ENCODE measurements at places on chromosomes 12 and 14.

DNA sequence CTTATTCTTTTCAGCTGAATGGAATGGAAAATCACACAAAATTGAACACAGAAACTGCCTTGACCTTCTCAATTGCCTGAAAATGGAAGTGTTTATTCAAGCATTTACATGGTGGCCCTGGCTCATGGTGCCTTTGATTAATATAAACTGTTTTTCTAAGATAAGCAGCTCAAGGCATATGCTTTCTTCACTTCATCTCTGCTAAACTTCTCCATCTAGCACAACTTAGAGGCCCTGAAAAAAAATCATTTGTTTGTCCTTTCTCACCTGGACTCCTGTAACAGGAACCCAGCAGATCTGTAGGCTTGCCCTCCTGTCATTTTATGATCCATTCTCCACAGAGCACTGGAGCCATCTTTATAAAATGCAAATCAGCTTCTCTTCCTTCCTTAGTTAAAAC lies 117.5 kb upstream of the KRR1 start:
- DNase-seq = no peak

- no peak for DNase-seq
Observed at GRCh38 chr14:84988357-84988756, 541.6 kb upstream of the FLRT2 start.

DNA sequence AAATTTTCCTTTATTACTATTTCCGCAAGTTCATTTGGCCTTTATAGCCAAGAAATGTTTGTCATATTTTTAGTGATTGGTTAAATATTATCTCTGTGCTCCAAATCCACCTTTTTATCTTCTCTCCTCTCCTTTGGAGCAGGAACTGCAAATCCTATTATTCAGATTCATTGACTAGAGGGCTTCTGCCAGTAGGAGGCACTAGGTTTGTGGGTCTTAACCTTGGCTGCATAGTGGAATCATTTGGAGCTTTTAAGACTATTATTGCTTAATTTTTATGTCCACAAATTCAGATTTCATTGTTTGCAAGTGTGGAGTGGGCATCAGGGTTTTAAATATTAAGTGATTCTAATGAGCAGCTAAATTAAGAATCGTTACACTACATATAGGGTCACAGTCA lies 75.3 kb upstream of the SYT10 start:
- DNase-seq = no peak

- DNase-seq = no peak
Observed at GRCh38 chr14:50417853-50418252, 21.2 kb upstream of the CDKL1 start.

DNA sequence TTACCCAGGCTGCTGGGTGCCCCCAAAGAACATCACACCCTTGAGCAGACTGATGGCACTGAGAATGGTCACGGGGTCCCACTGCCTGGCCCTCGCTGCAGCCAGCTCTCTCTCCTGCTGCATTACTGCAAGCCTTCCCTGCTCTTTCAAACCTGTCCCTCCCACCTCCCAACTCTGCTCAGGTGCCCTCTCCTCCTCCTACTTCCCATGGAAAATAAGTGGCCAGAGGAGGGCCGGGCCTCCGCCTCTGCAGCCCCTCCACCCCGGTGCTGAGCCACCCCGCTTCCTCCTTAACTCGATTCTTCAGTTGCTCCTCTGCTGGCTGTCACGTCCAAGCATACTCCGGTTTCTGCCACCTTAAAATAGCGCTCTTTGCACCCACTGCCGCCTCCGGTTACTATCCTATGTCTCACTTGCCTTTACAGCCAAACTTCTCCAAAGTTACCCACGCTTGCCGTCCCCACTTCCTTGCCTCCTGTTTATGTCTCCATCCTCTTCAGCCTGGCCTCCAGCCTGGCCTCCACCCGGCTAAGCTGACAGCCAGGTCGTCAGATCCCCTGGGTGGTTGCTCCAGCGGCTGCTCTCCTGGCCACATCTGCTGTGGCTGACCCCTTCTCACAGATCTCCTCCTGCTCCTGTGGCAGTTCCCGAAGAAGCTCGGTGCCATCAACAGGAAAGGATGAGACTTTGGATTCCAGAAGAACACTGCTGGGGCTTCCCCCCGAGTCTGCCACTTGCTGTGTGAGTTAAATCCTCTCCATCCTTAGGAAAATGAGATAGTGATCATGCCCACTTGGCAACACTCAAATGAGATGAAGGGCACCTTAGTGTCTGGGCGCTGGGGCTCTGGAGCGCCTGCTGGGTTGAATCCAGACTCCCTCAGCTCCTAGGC lies 7.7 kb downstream of the SMIM41 start:
- no peak for DNase-seq

GRCh38 chr14:76984787-76985375 lies 43.6 kb downstream of the IRF2BPL start:
- no peak for DNase-seq

DNA sequence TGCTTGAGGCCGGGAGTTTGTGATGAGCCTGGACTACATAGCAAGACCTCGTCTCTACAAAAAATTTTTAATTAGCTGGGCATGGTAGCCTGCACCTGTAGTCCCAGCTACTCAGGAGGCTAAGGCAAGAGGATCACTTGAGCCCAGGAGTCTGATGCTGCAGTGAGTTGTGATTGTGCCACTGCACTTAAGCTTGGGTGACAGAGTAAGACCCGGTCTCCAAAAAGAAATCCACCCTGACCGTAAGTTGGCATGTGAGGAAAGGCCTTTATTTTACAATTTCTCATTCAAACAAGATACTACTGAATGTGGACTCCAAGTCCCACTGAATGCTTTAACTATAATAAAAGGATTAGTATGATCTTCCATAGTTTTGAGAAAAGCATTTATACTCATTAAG lies 27.3 kb downstream of the PSMA6 start:
- no peak for DNase-seq

DNA sequence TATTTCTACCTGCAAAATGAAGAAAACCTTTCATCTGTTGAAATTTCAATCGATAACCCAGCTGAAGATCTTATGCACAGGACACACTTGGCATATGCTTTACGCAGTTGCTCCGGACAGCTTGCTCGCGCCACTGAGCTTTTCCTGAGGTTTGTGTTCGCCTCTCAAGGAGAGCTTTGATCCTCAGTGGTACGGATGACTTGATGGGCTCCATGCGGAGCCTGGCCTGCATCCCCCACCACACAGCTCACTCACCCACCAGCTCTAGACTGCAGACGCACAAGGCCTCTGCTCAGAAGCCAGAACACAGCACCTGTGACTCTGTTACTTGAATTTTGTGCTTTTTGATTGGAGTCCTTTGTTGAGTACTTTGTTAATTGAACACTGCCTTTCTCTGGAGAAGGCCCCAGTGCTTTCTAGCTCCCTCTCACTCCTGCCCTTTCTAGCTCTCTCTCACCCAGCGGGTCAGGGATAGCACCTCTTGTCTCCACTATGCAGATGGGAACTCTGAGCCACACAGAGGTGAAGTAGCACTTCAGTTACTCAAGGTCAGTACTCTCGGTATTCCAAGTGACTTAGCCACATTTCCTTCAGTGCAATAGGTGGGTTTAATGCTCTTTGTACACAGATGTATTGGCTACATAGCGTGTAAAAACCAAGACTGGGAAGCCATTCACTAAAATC lies 52.1 kb downstream of the TBC1D30 start:
- no peak for DNase-seq

DNA sequence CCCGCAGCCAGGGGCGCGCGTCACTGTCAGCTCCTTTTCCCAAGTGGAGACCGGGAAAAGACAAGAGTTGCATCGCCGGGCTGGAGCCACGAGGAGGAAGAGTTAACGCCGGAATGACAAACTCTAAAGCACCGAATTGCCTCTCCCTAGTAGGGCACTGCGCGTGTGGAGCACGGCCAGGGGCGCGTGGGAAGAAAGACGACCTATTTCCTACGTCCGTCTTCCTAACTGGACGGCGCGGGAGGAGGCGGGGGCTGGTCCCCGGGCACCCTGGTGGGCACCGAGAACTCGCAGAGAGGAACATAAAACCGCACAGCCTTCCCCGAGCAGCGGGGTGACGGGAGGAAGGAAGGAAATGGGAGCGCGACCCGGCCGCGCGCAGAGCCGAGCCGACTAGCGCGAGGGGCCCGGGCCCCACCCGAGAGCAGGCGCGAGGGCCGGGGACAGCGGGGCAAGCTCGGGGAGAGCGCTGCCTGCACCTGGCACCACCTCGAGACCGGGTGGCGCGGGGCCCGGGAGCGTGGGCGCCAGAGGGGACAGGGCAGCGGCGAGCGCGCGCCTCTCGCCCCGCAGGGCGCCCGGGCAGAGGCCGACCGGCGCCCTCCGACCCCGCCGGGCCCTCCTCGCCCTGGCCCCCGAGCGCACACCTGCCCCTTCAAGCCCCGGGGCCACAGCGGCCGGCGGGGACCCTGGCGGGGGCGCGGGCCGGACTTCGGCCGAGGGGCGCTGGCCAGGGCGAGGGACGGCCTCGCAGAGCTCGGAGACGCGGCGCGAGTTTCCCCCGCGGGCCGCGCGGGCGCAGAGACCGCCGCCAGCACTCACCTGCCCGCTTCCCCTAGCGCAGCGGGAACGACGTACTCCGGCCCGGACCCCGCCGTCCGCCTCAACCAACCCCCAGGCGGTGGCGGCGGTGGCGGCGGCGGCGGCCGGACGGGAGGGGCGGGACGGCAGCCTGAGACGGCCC lies at the start of gene SETD3:
Gene SETD3 (minus strand): TSS at position 954 of the 964 bp plus-strand sequence. CDS start 15,054 bp downstream, outside the sequence.
- DNase-seq = no peak

- no peak for DNase-seq
Observed at GRCh38 chr14:73231981-73232851, 5.1 kb upstream of the PAPLN start.

DNA sequence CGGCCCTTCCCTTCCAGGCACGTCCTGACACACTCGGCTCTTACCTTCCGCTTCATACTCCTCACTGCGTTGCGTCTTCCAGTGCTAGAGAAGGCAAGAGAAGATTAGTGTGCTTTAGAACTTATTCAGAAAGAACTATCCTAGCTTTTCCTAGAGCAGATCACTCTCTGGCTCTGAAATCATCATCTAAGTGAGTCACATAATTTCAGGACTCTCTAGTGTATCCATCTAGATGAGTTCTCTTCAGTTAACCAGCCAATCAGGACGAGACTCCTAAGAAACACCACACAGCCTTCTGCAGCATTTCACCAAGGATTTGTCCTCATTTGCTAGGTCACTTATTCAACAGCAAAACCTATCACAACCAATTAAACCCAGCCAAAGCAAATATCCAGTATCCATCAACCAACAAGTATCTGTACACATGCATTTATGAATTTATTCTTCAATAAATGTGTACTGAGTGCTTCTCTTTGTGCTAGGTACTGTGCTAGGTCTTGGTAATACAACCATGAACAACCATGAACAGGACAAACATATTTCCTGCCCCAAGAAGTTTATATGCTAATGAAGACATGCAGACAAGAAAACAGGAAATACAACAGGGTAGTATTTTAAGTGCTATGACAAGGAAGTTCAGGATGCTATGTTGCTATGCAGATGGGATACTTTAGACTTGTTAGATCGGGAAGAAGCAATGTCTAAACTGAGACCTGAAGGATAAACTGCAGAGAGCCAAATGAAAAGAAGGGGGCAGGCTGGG lies 52.1 kb downstream of the NIN start:
- no peak for DNase-seq

DNA sequence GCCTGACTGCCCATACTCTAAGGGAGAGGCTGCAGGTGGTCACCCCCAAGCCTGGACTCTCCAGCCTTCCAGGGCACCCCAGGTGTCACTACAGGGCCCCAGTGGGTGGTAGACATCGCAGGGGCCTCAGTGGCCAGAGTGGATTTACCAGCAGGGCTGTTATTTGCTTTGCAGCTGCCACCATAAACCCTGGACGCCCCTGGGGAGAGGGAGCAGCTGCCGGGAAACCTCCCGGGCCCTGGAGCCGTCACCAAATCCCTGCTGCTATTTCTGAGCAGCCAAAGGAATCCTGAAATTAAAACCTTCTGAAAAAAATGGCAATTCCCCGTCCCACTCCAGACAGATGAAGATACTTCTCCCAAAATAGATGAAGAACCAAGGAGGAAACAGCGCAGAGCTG lies 13.9 kb downstream of the TMEM119 start:
- DNase-seq = no peak

- no peak for DNase-seq
Observed at GRCh38 chr12:19644571-19644970, 205.3 kb downstream of the AEBP2 start.

DNA sequence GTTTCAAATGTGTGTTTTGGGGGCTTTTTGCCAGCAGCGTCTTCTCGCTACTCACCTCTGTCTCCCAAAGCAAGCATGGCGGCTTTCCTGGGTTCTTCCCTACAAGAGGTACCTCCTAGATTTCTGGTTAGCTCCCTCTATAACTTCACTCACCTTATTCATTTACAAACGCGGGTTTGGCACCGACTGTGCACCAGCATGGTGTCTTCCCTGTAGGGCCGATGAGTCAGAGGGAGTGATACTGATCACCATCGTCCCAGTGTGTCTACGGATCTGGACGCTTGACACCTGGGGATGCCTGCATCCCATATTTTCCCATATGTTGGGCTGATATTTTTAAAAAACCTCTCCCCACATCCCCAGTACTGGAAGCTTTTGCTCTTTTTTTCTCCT lies 8.0 kb upstream of the SERPINA12 start:
- no peak for DNase-seq

- no peak for DNase-seq
Observed at GRCh38 chr12:123576611-123577010, 7.7 kb upstream of the TMED2 start.

DNA sequence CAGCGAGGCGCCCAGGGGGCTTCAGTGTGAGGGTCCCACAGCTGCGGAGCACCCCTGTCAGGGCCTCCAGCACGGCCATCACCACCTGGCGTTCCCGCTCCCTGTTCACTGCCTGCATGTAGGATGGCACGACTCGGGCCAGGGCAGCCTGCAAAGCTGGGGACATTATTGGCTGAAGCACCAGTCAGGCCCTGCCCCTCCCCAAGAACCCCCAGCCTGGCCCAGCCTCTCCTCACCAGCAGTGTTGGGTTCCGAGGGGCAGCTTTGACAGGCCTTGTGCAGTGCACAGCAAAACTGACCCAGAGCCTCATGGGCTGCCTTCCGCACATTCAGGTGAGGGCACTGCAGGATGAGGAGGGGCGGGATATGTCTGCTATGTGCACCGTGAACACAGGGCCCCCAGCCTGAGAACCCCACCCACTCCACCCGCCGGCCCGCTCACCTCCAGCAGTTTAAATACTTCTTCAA lies 5.6 kb downstream of the IPO4 start:
- no peak for DNase-seq

DNA sequence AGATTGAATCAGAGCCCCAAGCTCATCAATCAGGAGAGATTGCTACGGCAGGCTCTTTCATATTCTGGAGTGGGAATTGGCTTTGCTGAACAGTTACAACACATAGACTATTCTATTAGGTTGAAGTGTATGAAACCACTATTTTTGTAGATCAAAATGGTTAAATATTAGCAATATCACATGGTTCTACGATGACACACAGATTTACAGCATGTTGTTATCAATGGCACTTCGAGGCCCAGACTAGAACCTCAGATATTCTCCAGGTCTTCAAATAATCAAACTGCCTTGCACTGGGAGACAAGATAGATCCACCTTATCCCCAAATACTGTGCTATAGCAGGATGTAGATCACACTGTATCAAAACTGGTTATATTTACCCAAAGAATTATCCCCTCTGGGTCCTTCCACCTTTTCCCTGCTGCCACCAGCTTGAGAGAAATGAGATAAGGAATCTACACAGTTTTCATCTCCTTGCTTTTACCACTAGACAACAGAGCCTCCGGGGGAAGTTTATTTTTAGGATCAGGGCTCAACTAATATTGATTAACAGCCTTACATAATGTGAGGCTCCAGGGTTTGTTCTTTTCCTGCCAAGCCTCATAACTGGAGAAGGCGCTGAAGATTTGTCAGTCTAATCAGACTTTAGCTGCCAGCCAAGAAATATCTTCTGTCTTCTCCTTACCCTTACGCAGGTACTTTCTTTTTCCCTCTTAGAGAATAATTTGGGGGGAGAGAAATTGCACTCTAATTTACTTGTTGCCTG lies 507.1 kb downstream of the DIO2 start:
- DNase-seq = no peak
